ENCODE measurements at places on chromosomes 3 and 15.

DNA sequence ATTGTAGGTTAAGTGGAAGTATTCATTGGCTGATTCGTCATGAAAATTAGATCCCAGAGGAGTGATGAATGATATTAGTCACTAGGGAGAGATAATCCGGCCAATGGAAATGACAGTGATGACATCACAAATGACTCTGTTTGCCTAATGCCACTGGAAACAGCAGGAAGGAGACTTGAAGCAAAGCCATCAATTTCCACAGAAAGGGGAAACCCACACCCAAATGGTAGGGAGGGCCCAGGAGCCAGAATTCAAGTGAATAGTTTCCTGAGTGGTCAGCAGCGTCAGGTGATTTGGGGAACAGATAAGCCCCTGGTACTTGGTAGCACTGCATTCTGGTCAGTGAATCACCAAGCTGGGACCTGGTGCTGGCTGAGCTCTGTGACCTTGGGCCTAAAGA lies 3.3 kb upstream of the ADAMTS9 start:
- no peak for DNase-seq

DNA sequence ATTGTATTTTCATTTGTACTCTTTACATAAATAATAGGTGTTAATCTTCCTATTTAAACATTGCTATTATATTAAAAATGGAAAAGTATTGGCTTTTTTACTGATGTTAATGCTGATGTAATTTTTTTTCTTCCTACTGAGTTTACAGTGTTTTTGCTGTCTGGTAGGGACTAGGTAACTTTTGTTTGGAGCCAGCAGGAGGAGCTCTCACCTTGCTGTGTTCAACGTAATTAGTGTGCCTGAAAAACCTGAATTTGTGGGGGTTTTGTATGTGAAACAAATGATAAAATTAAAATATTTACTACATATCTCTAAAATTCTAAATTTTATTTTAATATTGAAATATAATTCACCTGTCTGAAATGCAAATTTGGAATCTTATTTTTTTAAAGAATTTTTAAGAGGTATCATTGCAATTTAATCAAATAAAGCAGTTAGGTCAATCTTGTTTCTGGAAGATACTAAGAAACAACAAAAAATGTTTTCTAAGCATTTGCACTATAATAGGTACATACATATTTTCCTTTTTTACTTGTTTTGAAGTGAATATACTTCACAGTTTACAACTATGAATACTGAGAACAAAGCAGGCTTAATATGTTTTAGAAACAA lies 48.8 kb downstream of the EPHA6 start:
- DNase-seq: peak; percentile 61

DNA sequence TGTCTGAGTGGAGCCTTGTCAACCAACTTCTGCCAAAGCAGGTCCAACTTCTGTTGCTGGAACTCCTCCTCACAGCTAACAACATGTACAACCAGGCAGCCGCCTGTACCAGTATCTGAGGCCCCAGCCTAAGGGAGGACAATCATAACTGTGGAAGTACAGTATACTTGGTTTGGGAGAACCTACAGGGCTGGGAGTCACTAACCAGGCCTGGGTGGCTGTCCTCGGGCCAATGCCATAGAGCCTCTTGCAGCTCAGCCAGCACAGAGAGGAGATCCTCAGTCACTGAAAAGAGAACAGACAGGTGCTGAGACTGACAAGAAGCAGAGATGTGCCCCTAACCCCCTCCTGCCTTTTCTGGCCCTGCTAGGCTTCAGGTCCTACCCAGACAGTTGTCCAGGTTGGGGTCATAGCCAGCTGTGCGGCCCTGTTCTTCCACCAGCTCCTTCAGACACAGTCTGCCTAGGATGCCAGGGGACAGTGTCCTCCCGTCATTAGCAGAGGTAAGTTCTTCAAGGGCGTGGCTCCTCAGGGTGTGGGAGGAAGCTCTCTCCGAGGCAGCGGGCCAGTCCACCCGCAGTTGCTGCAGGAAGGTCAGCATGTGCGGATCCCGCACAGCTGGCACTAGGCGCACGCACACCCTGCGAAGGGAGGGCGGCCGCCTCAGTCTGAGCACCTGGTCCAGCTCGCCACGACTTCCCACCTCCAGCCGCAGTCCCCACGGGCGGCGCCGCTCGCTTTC lies 980 bp downstream of the DALRD3 start:
- DNase-seq: no peak

- DNase-seq: peak; percentile 85
These were observed 30.5 kb downstream of the RFTN1 start for GRCh38 chr3:16482770-16483531.

DNA sequence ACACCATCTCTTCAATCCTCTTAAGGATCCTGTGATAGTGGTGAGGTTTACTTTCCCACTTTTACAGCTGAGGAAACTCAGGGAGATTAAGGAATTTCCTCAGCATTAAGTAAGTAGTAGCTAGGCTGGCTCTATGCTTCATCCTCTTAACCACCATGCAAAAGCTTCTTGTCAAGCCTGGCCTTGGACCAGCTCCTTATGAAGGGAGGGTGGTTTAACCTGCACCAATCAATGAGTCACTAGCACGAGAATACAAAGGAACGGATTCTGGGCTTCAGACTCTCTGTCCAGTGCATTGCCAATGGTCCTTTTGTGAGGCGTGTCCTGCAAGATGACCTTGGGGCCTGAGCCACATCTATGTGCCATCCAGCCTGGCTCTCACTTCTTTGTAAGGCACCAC lies 202.0 kb upstream of the CFAP20DC start:
- no peak for DNase-seq

GRCh38 chr3:124653071-124653796 lies 77.0 kb upstream of the UMPS start:
- no peak for DNase-seq

GRCh38 chr15:79736435-79737000 lies 160.3 kb downstream of the MTHFS start:
- no peak for DNase-seq

DNA sequence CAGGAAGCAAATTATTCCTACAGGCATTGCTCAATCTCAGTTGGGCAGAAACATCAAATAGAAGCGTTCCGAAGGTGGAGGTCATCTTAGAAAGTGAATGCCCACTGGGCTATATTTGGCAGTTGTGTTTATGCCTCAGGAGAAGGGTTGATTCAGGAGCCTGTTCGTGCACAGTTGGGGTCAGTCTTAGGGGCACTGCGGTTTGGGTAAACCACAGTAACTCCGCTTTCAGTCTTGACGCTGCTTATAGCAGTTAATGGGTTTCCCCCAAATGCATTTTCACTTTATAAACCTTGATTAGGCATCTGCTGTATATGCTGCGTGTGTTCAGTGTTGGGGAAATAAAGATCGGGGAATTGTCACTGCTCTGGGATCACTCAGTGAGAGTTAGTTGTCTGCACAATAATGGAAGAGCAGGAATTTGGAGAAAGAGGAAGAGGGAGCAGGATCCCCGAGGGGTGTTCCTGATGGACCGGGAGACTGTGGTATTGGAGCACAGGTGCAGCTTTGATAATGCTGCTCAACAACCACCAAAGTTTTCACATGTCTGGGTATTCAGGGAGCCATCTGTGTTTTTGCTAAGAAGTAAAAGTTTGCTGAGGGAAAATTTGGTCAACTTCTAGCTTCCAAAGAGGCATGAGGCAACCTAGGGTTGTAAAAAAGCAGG lies 124.3 kb upstream of the EIF1B start:
- no peak for DNase-seq

GRCh38 chr3:191500892-191501291 lies 39.9 kb downstream of the PYDC2 start:
- no peak for DNase-seq

DNA sequence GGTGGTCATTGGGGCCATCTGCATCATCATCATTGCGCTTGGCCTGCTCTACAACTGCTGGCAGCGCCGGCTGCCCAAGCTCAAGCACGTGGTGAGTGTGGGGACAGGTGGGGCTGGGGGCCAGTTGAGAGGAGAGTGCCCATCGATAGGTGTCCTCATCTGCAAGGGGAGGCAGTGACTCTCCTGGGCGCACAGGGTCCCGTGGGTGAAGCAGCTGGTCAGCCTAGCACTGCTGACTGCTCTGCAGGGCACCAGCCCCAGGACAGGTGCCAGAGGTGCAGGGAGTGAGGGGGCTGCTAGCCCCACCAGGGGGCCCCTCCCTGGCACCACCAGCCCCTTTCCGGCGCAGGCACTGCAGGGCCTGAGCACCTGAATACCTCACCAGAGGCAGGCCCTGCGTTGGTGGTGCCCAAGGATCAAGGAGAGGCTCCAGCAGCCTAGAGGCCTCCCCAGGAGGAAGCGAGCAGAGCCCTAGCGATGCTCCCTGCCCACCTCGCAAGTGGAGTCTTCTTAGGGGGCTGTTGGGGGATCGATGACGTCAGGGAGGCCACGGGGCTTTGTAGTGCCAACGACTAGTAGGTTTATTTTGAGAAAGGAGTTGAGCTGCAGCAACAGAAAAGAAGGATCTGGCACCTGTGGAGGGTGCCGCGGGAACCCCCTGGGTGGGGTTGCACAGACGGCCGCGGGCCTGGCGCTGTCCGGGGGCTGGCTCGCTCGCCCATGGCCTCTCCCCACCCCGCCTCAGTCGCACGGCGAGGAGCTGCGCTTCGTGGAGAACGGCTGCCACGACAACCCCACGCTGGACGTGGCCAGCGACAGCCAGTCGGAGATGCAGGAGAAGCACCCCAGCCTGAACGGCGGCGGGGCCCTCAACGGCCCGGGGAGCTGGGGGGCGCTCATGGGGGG lies 976 bp upstream of the ABTB1 start:
- DNase-seq: peak; percentile 37

GRCh38 chr15:38266247-38266986 lies 13.8 kb downstream of the SPRED1 start:
- no peak for DNase-seq

DNA sequence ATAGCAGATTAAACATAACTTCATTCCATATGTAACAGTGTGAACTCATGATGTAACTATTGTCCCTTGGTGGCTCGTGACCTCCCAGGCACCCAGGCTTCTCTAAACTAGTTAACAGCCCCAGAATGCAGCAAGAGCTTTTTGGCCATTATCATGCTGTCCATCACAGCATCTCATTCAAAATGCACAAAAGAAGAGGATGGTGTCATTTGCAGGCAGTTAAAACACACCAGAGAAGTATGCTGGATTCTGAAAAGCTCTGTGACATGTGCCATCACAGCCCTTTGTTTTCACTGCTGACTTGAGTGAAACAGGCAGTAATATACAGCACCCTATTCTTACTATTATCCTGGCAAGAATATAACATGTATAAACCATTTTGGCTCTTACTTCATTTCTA lies 117.6 kb upstream of the CHMP2B start:
- DNase-seq: no peak

GRCh38 chr3:30462721-30463470 lies 143.5 kb upstream of the TGFBR2 start:
- DNase-seq: no peak

- DNase-seq: no peak
These were observed 78.1 kb downstream of the PDE8A start for GRCh38 chr15:85059734-85060133.

GRCh38 chr3:110015231-110015963 lies 678.1 kb upstream of the DPPA4 start:
- DNase-seq: no peak

DNA sequence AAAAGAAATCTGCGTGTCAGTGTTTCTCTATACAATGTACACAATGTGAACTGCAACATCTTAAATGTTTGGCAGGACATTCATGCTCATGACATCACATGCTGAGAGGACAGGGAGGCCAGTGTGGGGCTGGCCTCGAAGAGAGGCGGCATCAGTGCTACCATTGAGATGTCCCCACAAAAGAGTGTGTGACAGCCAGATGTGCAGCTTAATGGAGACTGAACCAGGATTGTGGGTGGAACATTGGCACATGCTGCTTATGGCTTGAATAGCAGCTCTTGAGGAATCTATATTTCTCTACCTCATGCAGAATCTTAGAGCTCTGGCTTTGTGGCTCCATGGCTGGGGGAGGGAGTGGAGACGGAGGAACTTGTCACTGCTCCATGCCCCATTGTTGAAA lies 18.5 kb downstream of the CLDN11 start:
- DNase-seq: no peak

GRCh38 chr3:66259566-66260255 lies 38.9 kb downstream of the SLC25A26 start:
- DNase-seq: no peak

- no peak for DNase-seq
These were observed 13.8 kb downstream of the SQOR start for GRCh38 chr15:45648521-45649200.
